ENCODE measurements at places on chromosomes 5 and 9.

DNA sequence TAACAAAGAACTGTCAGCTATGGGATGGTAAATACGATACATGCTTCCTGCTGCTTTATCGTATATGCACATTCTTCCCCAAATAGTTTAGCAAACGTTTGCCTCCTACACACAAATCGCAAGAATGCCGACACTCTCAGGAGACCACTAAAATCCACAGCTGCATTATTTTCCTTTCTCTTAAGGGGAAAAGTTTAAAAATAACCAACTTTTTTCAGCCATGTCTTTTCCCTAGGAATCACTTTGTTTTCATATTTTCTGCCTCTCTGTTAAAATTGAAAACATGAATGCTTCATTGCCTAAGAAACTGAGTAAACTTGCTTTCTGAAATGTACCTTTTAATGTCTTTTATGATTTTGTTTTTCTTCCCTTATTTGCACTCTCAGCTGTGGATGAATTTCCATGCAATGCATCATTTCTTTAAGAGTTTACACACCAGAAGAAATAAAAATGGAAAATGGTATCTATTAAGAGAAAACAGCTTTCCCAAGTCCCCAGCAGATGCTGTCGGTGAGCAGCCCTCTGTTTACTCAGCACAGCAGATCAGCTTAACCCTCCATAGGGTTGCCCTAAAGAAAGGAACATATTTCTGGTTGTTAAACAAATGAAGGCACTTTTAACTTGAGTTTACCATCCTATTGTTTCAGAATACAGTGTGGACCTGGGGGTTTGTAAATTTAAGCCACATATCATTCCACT, 66.2 kb downstream of the IZUMO3 start:
- no peak for DNase-seq

- no peak for DNase-seq
Observed at GRCh38 chr5:165161204-165161603, 1655.8 kb downstream of the MAT2B start.

- DNase-seq: no peak
Observed at GRCh38 chr5:78341440-78341839, 19.0 kb upstream of the SCAMP1 start.

DNA sequence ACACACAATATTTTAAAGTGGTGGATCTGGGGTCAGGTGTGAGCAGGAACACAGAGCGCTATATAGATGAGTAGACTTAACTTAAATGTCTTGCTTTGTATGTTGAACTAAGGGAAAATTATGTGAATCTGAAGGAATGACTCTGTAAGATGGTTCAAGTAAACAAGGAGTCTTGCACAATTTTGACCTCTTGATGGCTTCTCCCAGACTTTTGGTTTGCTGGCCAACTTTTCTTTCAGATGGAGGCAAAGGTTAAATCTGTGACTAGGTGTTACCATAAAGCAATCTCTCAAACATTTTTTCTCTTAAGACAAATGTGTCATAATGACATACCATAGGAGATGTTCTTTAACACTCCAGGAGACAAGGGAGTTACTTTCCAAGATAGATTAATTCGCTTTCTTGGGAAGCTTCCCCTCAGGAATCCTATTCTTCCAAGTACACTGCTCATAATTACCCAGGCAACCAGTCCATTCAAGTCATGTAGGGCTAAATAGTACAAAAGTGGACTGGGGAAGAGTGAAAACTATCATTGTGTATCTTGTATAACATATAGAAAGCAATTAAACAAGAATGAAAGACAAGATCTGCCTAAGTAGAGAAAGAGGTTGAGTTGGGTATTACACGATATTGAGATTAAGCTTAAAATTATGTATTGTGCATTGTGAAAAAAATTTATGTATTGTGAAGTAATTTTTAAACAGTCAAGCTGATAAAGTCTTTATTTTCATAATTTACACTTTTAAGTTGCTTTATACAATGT, 60.3 kb upstream of the SLC27A6 start:
- DNase-seq: no peak

DNA sequence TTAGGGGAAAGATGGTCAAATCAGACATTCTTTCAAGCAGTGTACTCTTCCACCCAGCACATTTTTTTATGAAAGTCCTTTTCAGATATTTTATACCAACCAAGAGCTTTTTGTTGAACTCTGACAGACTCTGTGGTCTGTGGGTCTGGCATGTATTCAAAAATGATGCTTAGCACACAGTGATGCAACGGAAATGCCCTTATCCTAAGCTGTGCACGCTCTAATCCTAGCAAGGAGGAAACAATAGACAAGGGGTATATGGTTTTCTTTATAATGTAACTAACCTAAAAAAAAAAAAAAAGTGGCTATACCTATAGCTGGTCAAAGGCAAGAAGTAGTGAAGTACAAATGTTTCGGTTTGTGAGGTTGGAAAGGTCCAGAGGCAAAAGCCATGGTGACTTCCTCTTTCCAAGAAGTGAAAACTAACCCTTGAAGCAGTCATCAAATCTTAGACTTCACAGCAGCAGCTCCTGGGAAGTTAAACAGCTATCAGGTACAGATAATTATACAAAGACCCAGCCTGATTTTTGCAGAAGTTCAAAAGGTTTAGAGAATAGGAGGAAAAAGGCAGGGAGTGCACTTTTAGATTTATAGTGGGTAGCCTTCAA, 82.5 kb downstream of the SEMA6A start:
- DNase-seq: no peak

GRCh38 chr5:142314109-142314508, 10.7 kb downstream of the SPRY4 start:
- DNase-seq: no peak
